Fibroblast of skin of back (primary cell): ENCODE measurements at places on chromosomes 7 and 10.
A peak's percentile ranks its signal among the peaks of the same experiment; 100 is the strongest.

GRCh38 chr10:118669020-118669791 is 73.8 kb upstream of the PRLHR start:
- DNase-seq: peak; percentile 73

GRCh38 chr7:69782917-69783684 is 184.8 kb downstream of the AUTS2 start:
- DNase-seq: peak; percentile 39

- DNase-seq: no peak
These were observed 27.6 kb downstream of the CLDN12 start for GRCh38 chr7:90430614-90431460.

- no peak for DNase-seq
These were observed 40.6 kb downstream of the LDB3 start for GRCh38 chr10:86708783-86709380.
